WTC11 (cell line): ENCODE measurements at places on chromosomes 5 and 9. TPM values are rescaled to one million over a fixed set of nuclear protein-coding genes. Genes with fewer than 3 reads are reported as not detected.

GRCh38 chr9:96661711-96662110, 6.6 kb upstream of the PRXL2C start:
- DNase-seq: no peak

- no peak for DNase-seq
Observed at GRCh38 chr9:35746583-35746982, 2.4 kb downstream of the GBA2 start.

DNA sequence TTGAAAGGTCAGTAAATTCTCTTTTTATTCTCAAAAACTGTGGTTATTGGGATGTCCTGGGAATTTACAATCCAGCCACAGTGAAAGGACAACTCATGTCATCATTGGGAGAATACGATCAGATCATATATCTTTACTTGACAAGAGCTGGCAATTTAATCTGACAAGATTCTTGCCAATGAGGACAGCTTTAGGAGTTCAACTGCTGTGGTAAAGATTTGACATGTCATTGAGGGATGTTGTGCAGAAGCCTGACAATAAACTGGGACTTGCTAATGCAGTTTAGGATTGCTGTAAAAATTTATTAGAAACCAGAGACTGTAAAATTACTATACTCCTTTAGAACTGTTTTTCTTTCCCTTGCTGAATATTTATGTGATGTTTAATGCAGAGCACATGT, 1131.0 kb downstream of the MAT2B start:
- DNase-seq: no peak

DNA sequence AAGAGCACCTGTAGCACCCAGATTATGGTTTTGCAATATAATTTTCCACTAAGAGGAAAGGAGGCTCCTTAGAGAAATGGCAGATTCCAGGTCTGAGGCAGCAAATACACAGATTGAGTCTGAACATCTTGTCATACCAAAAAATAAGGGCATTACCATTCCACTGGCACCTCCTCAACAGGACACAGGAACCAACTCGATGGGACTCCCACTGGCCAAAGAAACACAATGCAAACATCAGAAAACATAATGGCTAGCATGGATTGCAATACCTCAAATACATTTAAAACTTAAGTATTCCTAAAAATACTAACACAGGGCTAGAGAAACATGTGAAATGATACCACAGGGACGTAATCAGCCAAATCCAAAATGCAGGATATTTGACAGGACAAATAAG, 12.4 kb upstream of the RANBP17 start:
- no peak for DNase-seq

DNA sequence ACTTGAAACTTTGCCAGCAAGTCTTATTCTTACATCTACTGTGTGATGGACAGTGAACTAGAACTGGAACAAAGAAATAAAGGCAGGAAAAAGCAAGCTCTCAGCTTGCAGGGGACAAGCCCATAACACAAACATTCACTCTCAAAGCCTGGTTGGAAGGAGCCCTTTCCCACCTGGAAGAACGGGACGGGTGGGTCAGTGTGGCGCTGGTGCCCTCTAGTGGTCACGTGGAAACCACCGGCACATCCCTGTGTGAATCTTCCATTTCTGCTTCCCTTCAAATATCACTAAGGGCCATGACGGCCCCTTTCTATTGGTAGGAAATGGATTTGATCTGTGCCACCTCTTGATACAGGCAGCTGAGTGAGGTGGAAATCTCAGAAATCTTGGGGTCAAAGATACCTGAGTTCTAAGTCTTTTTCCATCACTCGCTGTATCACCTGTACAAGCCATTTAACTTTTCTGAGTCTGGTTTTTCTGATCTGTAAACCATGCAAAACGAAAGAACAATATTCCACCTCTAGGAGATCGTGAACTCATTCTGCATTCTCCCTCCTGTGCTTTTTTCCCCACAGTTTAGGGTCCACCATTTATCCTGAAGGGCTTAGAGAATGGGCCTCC, 211.6 kb downstream of the MSX2 start:
- DNase-seq: peak; percentile 83

GRCh38 chr9:134635351-134636148, 6.1 kb upstream of the COL5A1 start:
- no peak for DNase-seq

- DNase-seq: no peak
Observed at GRCh38 chr9:134357631-134358025, 31.4 kb downstream of the RXRA start.

DNA sequence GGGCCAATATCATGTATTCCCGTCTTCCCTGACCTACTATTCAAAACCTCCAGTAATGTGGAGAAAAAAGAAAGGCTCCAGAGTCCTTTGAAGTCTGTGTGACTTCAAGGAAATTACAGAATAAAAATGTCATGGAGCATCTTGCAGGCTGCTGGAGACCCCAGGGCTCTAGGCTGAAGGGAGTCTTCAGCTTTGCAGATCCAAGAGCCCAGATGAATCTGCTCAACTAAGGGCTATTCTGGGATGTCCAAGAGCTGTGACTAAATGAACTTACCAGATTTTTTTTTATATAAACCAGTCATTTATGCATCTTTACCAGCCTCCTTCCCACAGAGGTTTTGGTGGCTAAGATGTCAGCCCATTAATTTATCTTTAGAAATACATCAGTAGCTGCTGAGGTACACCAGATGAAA, 167.3 kb downstream of the MUSK start:
- DNase-seq: no peak

- peak; percentile 47 for DNase-seq
Observed at GRCh38 chr5:171907725-171908343, 98.6 kb downstream of the FBXW11 start.

DNA sequence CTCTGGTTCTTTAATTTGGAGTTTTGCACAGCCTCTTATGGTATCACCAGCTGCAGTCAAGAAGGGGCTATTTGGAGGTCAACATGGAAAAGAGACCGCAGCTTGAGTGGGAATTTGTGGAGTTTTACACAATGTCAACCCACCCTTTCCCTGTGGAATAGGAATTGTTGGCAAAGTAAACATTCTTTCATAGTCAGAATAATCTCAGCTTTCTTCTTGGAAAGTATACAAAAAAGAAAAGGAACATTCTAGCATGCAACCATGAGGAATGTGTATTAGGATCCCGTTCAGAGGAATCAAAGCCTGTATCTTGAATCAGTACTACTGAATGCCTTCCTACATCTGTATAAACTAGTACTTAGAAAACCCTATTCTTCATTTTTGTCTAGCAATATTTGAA, 107.6 kb downstream of the LURAP1L start:
- no peak for DNase-seq

DNA sequence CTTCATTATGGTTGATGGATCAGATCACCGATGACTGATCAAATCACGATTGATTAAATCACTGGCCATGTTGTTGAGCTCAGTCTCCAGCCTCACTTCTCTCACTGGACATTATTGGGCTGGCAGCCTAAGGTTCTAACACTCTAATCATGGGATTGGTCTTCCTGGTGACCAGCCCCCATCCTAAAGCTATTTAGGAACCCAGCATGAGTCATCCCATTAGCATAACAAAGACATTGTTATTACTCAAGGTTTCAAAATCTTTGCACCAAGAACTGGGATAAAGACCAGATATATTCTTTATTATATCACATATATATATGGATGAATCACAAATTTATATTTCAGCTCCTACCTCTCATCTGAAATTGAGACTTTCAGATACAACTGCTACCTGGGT, 272.1 kb upstream of the IL12B start:
- DNase-seq: no peak

GRCh38 chr9:88994469-88995199, 3.4 kb downstream of the S1PR3 start:
- DNase-seq: no peak

GRCh38 chr5:111158105-111158744, 66.0 kb upstream of the CAMK4 start:
- DNase-seq: peak; percentile 81

GRCh38 chr5:80067531-80068245, 32.5 kb downstream of the THBS4 start:
- no peak for DNase-seq

DNA sequence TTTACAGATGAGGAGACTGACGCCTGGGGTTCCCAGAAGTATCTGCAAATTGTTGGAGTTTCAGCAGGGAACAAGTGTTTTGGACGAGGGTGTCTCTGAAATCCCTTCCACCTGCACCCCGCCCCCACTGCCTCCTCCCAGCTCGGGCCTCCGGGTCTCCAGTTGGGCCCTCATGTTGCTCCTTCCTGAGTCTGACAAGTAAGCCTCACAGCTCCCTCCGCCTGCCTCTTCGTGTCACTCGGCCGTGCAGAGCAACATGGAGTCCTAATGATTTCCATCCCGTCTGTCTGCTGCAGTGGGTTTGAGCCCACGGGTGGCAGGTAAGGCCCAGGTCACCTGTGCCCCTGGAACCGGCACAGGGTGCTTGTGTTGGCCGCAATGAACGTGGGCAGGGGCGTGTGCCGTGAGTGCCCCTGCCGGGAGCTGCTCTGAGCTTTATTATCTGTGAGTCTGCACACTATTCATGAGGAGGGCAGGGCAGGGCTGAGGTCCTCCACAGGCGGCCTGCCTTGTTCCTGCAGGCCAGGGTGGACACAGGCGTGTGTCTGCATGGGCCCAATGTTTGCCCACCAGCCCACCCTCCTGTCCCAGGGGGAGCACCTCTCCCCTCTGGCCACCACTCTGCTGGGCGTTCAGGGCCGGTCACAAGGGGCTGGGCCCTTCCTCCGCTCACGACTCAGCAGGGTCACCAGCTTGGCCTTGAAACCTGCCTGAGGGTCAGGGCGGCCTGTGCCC, 6.1 kb downstream of the DOK3 start:
- no peak for DNase-seq

DNA sequence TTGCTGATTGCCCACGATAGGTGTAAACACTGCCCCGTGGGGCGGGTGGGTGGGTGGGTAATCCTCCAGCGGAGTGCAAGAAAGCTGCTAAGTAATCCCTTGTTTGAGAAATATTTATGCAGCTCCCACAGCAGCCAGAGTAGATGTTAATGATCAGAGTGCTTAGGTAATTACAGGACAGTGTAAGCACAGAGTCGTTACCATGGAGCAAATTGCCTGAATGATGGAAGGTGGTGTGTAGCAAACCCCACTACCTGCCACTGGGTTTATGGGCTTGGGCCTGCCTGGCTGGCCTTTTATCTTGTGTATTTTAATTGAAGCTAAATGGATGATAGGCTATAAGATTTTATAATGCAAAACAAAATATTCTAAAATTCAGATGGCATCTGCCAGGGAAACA, 110.0 kb downstream of the COL5A1 start:
- no peak for DNase-seq

GRCh38 chr9:88237991-88238571, 99.8 kb upstream of the SPATA31C2 start:
- no peak for DNase-seq

DNA sequence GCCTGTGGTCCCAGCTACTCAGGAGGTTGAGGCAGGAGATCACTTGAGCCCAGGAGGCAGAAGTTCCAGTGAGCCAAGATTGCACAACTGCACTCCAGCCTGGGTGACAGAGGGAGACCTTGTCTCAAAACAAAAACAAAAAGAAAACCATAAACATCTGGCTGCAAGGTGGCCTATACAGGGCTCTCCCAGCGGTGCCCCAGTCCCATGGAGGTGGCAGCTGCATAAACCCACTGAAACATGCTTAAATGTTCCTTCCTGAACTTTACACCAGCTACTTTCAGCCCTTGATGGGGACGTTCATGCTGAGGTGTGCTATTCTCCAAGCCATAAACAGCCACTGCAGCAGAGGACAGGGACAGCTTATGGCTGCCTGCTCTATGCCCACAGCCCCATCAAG, 35.6 kb downstream of the DROSHA start:
- no peak for DNase-seq

DNA sequence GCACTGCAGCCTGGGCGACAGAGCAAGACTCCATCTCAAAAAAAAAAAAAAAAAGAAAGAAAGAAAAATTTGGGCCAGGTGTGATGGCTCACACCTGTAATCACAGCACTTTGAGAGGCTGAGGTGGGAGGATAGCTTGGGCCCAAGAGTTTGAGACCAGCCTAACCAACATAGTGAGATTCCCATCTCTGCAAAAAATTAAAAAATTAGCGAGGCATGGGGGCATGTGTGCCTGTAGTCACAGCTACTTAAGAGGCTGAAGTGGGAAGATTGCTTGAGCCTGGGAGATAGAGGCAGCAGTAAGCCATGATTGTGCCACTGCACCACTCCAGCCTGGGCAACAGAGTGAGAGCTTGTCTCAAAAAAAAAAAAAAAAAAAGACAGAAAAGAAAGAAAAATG, 2.9 kb upstream of the SIT1 start:
- DNase-seq: peak; percentile 0

GRCh38 chr9:134937164-134937555, 19.4 kb upstream of the FCN1 start:
- DNase-seq: no peak

- DNase-seq: no peak
Observed at GRCh38 chr5:67065237-67065636, 131.4 kb downstream of the CD180 start.

GRCh38 chr5:68170826-68171558, 44.6 kb upstream of the PIK3R1 start:
- DNase-seq: no peak

DNA sequence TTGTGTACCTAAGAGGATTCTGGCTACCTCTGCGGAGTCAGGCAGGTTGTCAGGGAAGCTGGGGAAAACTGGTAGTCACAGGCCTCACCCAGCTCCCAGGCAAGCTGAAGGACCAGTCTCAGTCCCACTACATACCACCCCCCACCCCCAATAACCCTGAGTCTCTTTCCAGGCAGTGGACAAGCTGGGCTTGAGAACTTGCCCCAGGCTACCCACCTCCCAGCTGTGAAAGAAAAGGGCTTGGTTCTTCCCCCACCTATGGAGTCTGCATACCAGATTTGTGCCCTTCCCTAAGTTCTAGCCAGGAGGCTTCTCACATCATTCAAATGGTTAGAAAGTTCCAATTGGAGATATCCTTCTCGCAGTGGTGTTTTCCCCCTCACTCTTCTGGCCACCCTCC, 1678.8 kb downstream of the MAT2B start:
- no peak for DNase-seq

- DNase-seq: peak; percentile 81
Observed at GRCh38 chr9:128887914-128888350, 6.0 kb downstream of the LRRC8A start.

The GRXCR2 gene
- not detected in 3 replicates for total RNA-seq

The NRARP gene
- 46.7 to 52.4 TPM (median 51.5 TPM) in 3 replicates for total RNA-seq

The AIF1L gene
- 103 to 109 TPM (median 106 TPM) in 3 replicates for total RNA-seq

The PRR16 gene
- 0.23 to 0.53 TPM (median 0.42 TPM) in 3 replicates for total RNA-seq

The KCNV2 gene
- total RNA-seq: not detected in 3 replicates

The CLIC3 gene
- total RNA-seq: 0.31 to 0.41 TPM in 2 of 3 replicates, not detected in the other
